ENCODE measurements at places on chromosomes 1 and 21.

- DNase-seq: peak; percentile 43
These were observed at the start of gene KIAA0040 for GRCh38 chr1:175192630-175193526. Gene KIAA0040 (minus strand): TSS chr1:175192776. CDS start chr1:175161013, 31,763 bp downstream.

- DNase-seq: no peak
These were observed 1561.5 kb downstream of the MRPL39 start for GRCh38 chr21:24045775-24046215.

DNA sequence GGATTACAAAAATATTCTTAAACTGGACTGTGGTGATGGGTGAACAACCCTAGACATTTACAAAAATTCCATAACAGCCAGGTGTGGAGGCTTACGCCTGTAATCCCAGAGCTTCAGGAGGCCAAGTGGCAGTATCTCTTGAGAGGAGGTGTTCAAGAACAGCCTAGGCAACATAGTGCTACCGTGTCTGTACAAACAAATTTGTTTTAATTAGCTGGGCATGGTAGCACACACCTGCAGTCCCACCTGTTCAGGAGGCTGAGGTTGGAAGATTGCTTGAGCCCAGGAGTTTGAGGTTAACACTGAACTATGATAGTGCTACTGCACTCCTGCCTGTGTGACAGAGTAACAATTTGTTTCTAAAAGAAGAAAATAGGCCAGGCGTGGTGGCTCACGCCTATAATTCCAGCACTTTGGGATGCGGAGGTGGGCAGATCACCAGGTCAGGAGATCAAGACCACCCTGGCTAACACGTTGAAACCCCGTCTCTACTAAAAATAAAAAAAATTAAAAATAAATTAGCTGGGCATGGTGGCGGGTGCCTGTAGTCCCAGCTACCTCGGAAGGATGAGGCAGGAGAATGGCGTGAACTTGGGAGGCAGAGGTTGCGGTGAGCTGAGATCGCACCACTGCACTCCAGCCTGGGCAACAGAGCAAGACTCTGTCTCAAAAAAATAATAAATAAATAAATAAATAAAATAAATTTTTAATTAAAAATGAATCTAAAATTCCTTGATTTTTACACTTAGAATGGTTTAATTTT is 37.1 kb downstream of the ARID4B start:
- no peak for DNase-seq

GRCh38 chr1:150708595-150708994 is 11.6 kb upstream of the GOLPH3L start:
- no peak for DNase-seq

DNA sequence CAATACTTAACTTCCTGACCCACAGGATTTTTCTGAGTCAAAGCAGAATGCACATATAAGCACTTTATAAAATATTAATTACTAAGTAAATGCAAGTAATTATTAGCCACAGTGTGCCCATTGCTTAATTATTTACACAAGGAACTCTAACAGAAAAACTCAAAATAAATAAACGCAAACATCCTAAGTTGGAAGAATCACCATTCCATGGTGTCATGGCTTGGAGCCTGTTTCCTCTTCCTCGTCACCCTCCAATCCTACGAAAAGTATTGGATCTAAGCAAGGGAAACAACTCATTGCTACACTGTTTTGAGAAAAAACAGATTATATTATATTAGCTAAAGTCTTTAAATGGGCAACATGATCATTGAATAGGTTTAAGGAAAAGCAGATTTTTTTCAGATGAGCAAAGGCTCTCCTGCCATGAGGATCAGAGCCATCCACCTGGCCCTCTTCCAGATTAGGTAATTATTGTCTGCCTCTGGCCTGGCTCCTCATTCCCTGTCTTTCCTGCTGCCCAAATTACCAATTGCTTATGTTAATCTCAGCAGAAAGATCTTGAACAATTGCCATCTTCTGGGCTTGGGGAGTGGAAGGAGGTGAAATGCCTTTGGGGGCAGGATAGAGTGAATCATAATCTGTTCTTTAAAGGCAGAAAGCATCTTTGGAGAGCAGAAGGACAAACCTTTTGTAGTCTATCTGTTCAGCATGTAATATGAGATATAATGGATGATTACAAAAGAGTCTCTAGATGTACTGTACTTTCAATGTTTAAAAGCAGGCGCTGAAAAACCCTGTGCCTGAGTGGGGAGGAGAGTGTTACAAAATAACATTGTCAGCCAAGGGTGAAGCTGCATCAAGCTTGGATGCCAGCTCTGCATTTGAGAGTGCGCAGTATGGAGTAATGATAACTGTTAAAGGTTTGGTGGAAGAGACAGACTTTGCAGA is 121.2 kb downstream of the DUSP10 start:
- DNase-seq: no peak

DNA sequence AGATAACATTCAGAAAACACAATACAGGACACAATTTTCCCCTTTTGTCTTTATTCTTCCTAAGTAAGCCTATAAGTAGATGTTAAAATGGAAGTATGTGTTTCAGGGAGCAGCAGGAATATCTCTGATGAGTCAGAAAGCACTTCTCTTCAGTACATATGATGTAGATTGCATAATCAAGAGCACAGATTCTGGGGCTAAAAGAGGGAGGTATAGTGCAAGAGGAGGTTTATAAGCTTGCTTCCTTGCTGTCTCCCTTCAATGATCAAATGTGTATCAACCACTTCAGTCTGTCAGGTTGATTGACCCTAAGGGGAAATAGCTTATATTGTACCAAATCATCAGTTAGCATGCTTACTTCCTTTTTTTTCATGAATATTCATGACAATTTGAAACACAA is 822.8 kb downstream of the BRINP3 start:
- no peak for DNase-seq

- no peak for DNase-seq
These were observed 251.9 kb upstream of the LRRC7 start for GRCh38 chr1:69315823-69316222.

DNA sequence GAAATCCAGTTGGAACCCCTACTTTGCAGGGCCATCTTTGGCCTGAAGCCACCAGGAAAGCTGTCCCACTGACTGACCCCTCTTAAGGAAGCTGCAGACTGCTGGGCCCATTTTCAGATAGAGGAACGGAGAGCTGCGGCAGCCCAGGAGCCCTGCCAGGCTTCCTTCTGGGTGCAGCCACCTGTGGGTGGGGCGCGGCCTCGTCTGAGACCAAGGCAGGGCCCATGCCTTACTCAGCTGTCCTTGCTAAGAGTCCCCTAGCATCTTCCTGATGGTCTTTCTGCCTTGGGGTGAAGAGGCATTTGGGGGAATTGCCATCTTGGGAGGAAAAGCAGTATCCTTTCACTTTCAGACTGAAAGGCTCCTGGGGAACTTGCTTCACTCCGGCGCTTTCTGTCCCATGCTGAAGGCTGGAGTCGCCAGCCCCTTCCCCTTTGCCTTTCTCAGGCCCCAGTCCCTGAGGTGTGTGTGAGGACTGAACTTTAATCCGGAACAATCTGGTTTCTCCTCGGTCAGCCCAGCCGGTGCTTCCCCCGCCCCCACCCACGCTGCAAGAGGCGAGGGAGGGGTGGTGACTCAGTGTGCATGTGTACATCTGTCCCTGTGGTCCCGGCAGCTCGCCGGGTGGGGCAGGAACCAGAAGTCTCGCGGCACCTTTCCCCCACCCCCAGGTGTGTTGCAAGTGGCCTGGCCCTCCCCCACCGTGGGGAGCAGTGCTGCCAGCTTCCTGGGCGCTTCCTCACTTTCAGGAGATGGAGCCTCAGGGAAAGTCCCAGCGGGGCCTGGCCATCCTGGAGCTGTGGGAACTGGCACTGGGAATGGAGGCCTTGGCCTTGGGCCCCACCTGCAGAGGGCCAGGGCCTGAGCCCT is 5.1 kb downstream of the ZC3H12A start:
- DNase-seq: peak; percentile 87

DNA sequence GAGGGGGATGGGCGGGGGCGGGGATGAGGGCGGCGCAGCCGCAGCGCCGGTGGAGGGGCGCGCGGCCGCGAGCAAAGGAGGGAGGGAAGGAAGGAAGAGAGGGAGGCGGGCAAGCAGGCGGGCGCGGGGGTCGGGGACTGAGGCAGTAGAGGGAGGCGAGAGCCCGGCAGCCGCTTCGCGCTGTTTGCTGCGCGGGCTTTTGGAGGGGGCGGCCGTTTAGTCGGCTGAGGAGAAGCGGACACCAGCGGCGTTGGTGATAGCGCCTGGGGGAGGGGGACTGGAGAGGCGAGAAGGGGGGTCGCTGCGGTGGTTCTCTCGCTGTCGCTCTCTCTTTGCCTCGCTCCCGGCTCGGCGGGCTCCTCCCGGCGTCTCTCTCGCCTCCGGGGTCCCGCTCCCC is at the start of gene HS2ST1:
Gene HS2ST1, plus strand, starts transcription at position 35 of the 397 bp plus-strand sequence.
- no peak for DNase-seq

DNA sequence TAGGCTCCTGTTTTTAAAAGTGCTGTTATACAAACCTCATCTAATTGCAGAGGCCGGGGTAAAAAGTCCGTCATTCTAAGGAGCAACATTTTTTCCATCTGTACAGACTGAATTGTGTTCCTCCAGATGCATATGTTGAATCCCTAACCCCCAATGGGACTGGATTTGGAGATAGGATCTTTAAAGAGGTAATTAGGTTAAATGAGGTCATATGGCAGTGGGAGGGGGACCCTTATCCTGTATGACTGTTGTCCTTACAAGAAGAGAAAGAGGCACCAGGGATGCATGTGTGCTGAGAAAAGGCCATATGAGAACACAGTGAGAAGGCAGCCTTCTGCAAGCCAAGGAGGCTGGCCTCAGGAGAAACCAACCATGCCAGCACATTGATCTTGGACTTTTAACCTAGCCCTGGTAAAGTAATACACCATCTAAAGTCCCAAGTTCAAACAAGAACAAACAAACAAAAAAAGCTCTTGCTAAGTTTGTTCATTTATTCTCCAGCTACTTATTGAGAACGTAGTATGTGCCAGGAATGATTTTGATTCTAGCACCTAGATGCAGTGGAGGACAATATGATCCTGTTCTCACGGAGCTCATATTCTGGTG is 352.4 kb downstream of the NTNG1 start:
- no peak for DNase-seq

- DNase-seq: no peak
These were observed 9.4 kb downstream of the ZNF678 start for GRCh38 chr1:227572752-227573151.

DNA sequence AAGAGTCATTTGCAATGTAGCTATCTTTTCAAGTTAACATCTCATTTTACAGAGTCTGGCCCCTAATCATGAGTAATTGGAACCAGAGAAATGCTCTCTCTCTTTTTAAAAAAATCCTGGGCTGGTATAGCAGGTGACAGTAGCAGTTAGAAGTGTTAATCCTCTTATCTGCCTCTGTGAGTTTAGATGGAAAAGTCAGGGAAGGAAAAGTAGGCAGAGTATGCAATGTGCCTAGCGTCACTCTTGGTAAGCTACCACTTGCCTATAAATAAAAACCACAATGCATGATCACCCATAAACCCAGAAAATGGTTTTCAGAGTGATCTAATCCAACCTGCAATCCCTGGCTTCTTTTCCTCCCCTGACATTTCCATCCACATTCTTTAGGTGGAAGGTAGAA is 43.2 kb downstream of the UTP25 start:
- no peak for DNase-seq

- no peak for DNase-seq
These were observed 18.8 kb downstream of the UCK2 start for GRCh38 chr1:165845992-165846748.

- no peak for DNase-seq
These were observed 192.3 kb downstream of the PRDM16 start for GRCh38 chr1:3261007-3261968.

DNA sequence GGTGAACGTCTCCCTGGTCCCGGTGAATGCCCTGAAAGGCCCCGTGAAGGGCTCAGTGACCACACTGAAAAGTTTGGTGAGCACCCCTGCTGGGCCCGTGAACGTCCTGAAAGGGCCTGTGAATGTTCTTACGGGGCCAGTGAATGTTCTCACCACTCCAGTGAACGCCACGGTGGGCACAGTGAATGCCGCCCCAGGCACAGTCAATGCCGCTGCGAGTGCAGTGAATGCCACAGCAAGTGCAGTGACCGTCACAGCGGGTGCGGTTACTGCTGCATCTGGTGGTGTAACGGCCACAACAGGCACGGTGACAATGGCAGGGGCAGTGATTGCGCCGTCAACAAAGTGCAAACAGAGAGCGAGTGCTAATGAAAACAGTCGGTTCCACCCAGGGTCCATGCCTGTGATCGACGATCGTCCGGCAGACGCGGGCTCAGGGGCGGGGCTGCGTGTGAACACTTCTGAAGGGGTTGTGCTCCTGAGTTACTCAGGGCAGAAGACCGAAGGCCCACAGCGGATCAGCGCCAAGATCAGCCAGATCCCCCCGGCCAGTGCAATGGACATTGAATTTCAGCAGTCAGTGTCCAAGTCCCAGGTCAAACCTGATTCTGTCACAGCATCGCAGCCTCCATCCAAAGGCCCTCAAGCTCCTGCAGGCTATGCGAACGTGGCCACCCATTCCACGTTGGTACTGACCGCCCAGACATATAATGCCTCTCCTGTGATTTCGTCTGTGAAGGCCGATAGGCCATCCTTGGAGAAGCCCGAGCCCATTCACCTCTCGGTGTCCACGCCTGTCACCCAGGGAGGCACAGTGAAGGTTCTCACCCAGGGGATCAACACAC is 41.5 kb downstream of the ZBTB17 start:
- no peak for DNase-seq

DNA sequence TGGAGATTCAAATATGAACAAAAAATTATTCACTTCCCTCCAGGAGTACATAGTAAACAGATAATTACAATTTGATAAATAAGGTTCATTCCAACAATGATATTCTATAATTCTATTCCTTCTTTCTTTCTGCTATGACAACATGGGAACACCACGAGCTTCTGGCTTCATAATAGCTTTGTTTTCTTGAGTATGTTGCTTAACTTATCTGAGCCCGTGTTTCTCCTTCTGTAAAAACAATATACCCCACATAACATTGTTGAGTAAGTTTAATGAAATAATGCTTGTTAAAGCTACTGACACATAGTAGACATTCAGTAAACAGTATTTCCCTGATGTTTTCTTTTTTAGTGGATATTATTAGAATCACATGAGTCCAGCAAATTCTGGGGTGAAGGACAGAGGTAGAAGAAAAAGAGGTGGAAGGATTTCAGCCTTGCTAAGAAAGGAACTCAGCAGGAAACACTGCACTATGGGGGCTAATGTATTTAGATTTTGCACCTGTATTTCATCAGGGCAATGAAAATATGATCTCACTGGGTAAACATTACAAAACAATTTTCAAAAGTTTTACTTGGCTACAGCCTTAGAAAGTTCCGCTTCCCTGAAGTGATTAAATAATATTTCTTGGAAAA is 430.8 kb upstream of the C1orf87 start:
- DNase-seq: no peak

- DNase-seq: no peak
These were observed 10.7 kb downstream of the CDC7 start for GRCh38 chr1:91511386-91511785.

DNA sequence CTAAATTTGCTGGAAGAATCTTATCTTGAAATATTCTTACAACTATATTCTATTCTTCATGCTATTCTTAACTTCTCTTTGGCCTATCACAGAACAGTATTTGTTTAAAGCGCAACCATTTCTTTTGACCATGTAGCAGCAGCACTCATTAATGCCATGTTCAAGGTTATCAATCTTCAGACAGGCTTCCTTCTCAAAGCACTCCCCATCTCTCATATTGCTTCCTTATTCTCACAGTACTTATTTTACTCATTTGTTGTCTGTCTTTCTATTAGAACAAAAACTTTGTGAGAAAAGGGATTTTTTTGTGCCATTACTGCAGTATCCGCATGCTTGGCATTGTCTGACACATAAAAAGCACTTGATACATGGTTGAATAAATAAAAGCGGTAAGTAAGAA is 89.7 kb downstream of the ATP1B1 start:
- no peak for DNase-seq

- DNase-seq: no peak
These were observed 6.4 kb upstream of the BRINP3 start for GRCh38 chr1:190484045-190484444.
